Mucosa of gallbladder (tissue), 1 donor: ENCODE measurements at places on chromosomes 16 and 17. TPM values are rescaled to one million over a fixed set of nuclear protein-coding genes. Genes with fewer than 3 reads are reported as not detected.
A peak's percentile ranks its signal among the peaks of the same experiment; 100 is the strongest.

- no peak for DNase-seq
Observed at GRCh38 chr17:37750292-37750691, 5.4 kb upstream of the HNF1B start.

GRCh38 chr17:17043461-17044271 lies 1.4 kb downstream of the MPRIP start:
- DNase-seq: no peak

GRCh38 chr17:3894911-3895343 lies 2.1 kb upstream of the CAMKK1 start:
- peak; percentile 64 for DNase-seq

TBC1D3C gene
- not detected for total RNA-seq

SMIM36 gene
- not detected for total RNA-seq
